SK-N-SH (cell line): ENCODE measurements at places on chromosomes 7 and 10.

- no peak for DNase-seq
These were observed 20.8 kb downstream of the CCDC6 start for GRCh38 chr10:59885430-59886134.

DNA sequence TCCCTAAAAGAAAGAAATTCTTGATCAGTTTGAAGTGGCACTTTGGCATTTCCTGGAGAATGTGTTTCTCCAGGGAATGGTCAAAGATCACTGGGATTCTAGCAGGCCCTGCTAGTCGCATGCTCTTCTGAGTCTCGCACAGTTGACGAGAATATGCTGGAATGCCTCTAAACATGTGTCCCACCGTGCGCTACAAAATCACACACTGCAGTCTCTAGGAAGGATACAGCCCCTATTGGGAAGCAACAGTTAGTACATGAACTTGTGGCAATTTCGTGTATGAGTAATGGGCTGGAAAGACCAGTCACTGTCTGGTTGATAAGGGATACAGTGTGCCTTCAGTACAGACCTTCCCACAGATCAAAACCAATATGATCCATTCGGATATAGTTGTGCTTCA lies 257.9 kb downstream of the PRPF18 start:
- no peak for DNase-seq

- no peak for DNase-seq
These were observed 282.8 kb upstream of the MGMT start for GRCh38 chr10:129184196-129184595.

GRCh38 chr7:29859524-29860185 lies 53.3 kb downstream of the WIPF3 start:
- DNase-seq: no peak
